ENCODE measurements at places on chromosomes 12 and 14. TPM values are rescaled to one million over a fixed set of nuclear protein-coding genes. Genes with fewer than 3 reads are reported as not detected.
A peak's percentile ranks its signal among the peaks of the same experiment; 100 is the strongest.

APOF gene
- not detected for total RNA-seq

- no peaks in the 10 kb centered on the region for H3K36me3 ChIP-seq
- H3K4me1 ChIP-seq, result peaks cover 82% of the 10 kb centered on the region
- H3K4me3 ChIP-seq, result peak overlapping the region; percentile 38
- peak overlapping the region; percentile 95 for H3K27ac ChIP-seq
- peak; percentile 97 for DNase-seq
Observed at GRCh38 chr14:33773205-33774030, 177.5 kb downstream of the EGLN3 start.

GRCh38 chr14:43903209-43903608, 603.9 kb downstream of the FSCB start:
- DNase-seq, result no peak
- H3K4me1 ChIP-seq, result peaks cover 17% of the 10 kb centered on the region
- H3K36me3 ChIP-seq, result no peaks in the 10 kb centered on the region
- no peak overlapping the region for H3K27ac ChIP-seq
- H3K27me3 ChIP-seq, result no peaks in the 10 kb centered on the region

DNA sequence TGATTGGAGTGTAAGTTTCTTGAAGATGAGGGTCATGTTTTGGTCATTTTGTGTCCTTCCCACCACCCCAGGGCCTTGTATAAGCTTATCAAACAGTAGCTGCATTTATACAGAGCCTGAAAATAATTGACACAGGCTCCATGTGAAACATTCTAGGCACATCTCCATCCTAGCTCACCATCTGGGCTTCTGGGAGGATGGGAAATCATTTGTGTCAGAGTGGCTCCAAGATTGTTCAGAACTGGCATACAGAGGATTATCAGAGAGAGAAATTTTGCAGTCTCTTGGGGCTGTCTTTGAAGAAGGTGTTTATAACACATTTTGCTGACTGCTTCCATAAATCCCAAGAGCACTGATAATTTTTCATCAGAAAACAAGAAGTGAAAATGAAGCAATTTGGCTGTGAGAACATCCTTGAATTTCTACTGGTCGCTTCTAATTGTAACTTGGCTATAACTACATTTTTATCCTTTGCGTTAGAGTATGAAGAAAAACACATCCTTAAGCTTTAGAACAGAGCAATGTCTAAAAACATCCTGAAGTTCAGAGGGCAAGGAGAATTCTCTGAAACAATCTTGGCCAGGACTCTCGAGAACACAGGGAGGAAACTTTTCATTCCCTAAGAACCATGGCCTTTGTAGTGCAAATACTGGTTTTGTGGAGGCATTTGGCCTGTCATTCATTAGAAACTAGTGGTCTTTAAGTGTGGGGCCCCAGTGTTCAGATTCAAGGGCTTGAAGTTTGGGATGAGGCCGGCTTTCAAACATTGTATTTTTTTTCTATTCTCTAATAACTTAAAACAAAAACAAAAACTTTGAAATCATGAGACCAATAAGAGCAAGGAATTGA, 151.1 kb downstream of the DACT1 start:
- no peak overlapping the region for H3K4me3 ChIP-seq
- no peaks in the 10 kb centered on the region for H3K27me3 ChIP-seq
- no peaks in the 10 kb centered on the region for H3K36me3 ChIP-seq
- H3K27ac ChIP-seq, result no peak overlapping the region
